ENCODE measurements at places on chromosomes 16 and 17.

- peak; percentile 38 for DNase-seq
Observed at GRCh38 chr16:89711601-89712273, 9.0 kb downstream of the VPS9D1 start.

DNA sequence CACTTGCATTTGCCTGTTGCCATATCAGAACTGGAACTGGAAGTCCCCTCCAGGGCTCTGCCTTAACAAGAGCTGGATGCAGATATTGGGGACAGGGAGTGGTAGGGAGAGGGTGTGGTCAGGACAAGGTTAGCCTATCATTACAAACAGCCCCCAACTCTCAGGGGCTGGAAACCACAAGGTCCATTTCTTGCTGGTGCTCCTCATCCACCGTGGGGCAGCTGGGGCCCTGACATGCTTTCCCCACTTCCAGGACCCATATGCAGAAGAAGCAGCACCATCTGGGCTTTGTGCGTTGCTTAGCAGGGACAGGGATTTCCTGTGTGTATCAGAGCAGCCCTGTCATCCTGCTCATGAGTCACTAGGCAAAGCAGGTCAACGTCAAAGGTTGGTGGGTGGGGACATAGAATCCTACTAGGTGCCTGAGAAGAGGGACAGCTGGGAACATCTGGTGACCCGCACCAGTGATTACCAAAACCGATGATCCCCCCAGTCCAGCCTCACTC lies 26.9 kb downstream of the RGS9 start:
- peak; percentile 60 for DNase-seq

GRCh38 chr16:3536851-3537250 lies 36.0 kb downstream of the CLUAP1 start:
- DNase-seq = no peak

DNA sequence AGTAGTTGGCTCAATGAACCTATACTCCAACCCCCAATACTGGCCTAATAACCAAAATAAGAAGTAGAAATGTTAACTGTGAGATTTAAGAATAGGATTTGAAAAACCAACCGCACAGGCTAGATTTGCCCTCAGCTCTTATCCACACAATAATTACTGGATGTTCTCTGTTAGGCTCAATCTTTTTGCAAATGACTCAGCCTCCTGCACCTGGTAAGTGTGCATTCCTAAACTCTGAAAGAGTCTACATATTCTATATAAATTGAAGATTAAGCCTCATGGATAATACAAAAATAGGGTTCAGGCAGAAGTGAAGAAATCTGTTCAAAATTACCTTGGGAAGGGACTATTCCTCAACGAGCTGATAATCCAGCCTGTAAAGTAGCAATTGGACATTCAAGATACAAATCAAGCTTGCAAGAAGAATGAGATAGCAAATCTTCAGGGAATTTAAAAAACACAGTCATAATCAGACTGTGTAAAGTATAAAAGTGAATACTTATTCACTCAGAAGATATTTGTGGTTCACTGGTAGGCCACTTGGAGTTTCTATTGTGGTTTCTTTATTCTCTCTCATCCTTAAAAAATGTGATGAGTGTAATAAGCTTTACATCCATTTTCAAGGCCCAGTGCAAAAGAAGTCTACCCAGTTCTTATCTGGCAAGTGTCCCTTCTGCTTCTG lies 931.9 kb upstream of the SOX9 start:
- no peak for DNase-seq

DNA sequence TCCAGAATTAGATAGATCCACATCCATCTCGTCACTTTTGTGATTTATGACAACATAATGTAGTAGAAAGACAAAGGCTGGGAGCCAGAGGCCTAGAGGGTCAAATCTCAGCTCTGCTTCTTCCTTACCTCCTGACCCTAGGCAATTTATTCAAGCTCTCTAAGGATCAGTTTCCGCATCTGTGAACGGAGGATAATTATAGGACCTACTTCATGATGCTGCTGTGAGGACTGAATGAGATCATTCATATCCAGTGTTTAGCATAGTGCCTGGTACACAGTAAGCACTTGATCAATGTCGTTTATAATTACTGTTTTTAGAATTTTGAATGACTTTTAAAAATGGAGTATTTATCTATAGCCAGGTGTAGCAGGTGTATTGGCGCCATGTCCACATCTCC lies 128.4 kb downstream of the SHISA9 start:
- DNase-seq = no peak

DNA sequence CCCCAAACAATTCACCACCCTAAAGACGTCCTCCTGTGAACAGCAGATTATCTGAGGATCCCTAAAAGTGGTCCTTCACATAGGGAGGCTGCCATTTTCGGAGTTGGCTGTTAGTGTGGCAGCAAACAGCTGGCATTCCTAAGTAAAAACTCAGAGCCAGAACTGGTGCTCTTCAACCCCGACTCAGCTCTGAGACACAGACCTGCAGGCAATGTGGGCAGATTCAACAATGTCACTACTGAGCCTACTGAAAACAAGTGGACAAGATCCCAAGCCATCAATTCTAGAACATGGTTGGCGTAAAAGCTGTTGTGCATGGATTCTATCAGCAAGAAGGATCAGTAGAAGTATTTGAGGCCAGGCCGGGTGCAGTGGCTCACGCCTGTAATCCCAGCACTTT lies 247.2 kb downstream of the NTN1 start:
- DNase-seq = no peak

GRCh38 chr17:61405686-61406536 lies 6.3 kb downstream of the TBX2 start:
- DNase-seq = no peak

DNA sequence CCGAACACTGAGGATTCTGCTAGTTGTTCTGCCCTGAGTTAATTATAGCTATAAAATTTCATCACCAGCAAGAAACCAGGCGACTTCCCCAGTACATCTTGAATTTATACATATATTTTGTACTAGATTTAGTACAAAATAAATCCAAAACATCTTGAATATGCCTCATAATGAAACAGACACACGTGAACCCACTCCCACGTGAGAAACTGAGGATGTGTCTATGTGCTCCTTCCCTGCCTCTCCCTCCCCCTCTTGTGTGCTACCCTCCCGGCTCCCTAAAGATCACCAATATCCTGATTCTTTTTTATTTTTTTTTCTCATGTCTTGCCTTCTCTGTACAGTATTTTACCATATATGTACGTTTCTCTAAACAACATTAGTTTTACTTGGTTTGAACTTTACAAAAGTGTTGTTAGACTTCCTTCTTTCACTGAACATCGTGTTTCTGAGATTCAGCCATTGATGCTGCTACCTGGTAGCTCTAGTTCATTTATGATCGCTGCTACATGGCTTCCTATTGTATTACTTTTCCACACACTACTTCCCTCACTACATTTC lies 1.1 kb upstream of the LCMT1 start:
- no peak for DNase-seq

GRCh38 chr17:73309727-73310596 lies 1.8 kb downstream of the CDC42EP4 start:
- DNase-seq = no peak

GRCh38 chr17:49664706-49665211 lies 13.1 kb downstream of the SPOP start:
- DNase-seq = no peak

GRCh38 chr16:24117680-24118079 lies 138.5 kb upstream of the CACNG3 start:
- no peak for DNase-seq

- no peak for DNase-seq
Observed at GRCh38 chr17:51587516-51587915, 327.2 kb downstream of the UTP18 start.

DNA sequence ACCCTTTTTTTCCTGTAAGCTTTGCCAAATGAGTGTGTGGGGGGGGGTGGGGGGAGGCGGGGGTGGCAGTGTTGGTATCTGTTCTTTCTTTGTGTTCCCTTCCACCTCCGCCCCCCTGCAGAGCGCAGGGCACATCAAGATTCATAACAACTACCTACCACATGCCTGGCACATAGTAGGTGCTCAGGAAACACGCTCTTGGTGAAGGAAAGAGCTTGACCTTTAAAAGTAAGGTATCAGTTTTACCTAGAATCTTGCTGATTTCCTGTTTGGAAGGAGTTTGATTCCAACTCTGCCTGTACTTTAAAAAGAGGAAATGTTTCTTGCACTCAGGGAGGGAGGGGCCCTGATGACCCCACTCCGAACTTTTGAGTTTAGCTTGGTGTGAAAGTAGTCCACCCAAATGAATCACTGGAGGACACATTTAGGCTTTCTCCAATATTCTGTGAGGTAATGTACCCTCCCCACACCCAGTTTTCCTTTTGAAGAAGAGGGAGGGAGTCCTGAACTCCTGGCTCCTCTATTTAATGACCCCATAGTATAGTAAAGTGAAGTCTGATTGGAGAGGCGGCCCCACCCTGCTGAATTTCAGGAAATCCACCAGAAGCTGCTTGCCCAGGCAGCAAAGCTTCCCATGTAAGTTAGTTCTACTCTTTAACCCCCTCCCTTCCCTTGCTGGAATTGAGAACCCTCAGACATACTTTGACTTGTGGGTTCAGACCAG lies 560 bp upstream of the FAM20A start:
- no peak for DNase-seq

GRCh38 chr17:40309949-40310510 lies 1.1 kb downstream of the RARA start:
- DNase-seq = peak; percentile 55

DNA sequence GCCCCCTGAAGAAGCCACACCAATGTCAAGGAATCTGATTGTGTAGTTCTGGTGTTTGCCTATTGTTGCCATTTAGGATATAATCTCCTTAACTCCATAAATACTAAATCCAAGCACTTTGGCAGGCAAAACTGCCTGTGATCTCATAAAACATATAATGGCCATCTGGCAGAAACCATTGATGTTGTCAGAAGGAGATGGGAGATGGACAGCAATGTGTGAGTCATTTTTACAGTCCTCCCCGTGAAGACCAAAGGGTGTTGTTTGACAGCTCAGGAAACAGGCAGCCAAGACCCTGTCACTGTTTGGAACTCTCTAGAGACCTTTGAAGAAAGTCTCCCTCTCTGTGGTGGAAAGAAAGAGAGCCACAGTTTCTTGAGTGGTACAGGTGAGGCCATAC lies 454.1 kb downstream of the HS3ST3B1 start:
- no peak for DNase-seq

DNA sequence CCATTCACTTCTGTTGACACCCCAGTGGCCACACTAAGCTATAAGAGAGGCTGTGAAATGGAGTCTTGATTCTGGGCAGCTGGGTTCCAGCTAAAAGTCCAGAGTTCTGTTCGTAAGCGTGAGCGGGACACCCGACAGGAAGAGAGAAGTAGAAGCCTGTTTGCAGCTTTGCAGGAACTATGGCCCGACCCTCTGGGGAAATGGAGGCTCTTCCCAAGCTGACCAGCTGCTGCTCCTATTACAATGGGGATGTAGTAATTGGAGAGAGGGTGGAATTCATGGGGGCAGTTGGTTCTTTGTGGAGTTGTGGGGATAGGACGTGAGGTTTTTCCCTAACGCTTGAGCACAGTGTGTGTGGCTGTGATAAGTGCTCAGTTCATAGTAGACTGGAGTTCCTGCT lies 28.4 kb downstream of the UBALD1 start:
- no peak for DNase-seq

DNA sequence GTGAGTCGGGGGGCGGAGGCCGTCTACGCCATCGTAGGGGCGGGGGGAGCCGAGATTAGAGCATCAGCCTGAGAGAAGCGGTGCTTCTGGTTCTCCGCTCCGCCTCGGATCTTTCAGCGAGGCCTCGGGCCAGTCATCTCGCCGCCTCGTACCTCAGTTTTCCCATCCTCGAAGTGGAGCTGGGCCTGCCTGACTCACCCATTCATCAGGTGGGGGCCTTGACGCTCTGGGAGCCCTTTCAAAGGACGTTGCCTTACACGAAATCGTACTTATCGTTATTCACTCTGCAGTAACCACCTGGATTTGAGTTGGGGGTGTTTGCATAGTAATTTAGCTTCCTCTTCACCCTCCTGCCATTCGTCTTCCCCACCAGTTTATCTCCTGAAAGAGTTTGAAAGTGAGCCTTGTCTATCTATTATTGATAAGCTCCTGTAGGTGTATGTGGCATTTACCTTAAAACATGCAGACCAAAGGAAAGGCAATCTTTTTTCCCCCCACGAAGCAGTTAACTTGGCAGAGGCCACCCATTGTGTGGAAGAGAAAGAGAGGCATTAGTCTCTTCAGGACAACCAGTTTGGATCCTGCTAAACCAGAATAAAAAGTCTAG lies 674 bp downstream of the TAF15 start:
- DNase-seq = no peak

DNA sequence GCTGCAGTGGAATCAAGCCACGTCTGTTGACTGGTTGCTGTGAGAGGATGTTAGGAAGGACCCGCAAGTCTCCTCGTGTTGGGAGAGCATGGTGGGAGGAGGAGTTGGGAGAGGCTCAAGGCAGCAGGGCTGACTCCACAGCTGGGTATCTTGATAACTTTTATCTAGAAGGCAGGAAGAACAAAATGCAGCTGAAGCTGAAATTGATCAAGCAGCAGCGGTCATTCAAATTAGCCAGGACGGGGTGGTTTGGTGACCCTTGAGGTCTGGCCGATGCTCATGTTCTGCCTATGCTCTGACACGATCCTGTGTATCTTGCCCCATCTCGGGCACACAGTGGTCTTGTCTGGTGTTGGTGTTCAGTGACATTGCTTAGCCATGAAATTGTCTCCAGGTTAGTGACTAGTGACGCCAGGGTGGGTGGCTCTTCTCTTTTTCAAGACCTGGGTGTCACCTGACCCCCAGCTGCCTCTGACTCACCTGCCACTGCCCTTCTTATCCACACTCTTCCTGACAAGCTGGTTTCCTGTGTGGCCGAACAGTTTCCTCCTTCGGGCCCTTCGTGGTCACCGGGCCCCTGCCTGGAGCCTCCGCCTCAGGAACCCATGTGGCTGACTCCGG lies 19.1 kb downstream of the NPTX1 start:
- no peak for DNase-seq

DNA sequence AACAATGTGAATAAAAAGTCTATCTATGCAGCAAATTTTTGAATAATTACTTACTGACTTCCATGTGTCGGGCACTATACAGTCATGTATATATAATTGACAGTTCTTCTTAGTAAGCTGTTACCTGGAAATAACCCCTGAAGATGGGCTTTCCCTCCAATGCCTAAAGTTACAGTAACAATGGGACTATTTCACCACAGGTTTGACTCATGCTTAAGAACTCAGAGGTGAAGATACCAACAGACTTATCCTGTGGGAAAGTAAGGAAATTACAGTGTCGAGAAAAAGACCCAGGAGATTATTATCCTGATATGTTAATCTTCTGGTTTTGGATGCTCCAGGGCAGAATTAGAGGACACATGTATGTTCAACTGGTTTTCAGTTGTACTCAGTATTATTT lies 601.5 kb upstream of the SOX9 start:
- no peak for DNase-seq

GRCh38 chr17:18981642-18982424 lies 22.7 kb downstream of the FAM83G start:
- DNase-seq = no peak

GRCh38 chr17:17888821-17889220 lies 52.0 kb upstream of the SREBF1 start:
- DNase-seq = no peak

DNA sequence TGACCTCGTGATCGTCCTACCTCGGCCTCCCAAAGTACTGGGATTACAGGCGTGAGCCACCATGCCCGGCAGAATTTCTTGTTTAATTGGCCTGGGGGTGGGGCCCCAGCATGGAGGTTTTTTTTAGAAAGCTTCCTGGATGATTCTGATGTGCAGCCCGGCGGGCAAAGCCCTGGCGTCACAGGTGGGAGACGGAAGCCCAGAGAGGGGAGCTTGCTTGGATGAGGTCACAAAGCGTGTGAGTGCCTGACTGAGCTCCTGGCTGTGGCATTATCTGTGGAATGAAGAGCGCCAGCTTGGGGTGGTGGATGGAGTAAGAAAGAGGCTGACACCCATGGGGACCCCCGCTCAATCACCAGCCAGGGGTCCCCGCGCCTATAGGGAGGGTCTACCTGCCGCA lies 4.1 kb downstream of the VASN start:
- DNase-seq = no peak

GRCh38 chr17:57948169-57948554 lies 7.0 kb downstream of the CUEDC1 start:
- no peak for DNase-seq

Data from CD4-positive, alpha-beta T cell treated with Interleukin-4 for 4 hours (primary cell).